ENCODE measurements at places on chromosomes 6 and 20. TPM values are rescaled to one million over a fixed set of nuclear protein-coding genes. Genes with fewer than 3 reads are reported as not detected.

GRCh38 chr20:22027423-22027822, 322.0 kb downstream of the PAX1 start:
- H3K4me3 ChIP-seq = no peak overlapping the region
- DNase-seq = no peak
- H3K27me3 ChIP-seq = no peaks in the 10 kb centered on the region
- no peak overlapping the region for H3K27ac ChIP-seq

ZBTB12 gene
- 22.6 TPM for total RNA-seq

GRCh38 chr6:111975466-111975865, 78.4 kb upstream of the CCN6 start:
- no peaks in the 10 kb centered on the region for H3K36me3 ChIP-seq
- peaks cover 16% of the 10 kb centered on the region for H3K4me1 ChIP-seq
- no peak overlapping the region for H3K27ac ChIP-seq
- no peak overlapping the region for H3K4me3 ChIP-seq
- no peaks in the 10 kb centered on the region for H3K27me3 ChIP-seq

DNA sequence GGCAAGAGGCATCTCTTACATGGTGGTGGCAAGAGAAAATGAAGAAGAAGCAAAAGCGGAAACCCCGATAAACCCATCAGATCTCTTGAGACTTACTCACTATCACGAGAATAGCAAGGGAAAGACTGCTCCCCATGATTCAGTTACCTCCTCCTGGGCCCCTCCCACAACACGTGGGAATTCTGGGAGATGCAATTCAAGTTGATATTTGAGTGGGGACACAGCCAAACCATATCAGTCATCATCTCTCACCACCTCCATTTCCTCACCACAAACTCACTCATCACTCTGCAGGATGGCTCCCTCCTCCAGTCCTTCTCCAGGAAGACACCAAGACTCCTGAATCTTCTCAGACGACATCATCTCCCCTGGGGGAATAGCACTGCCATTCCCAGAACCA, 25.8 kb upstream of the SLC16A10 start:
- no peaks in the 10 kb centered on the region for H3K36me3 ChIP-seq
- DNase-seq = no peak
- H3K4me3 ChIP-seq = no peak overlapping the region
- H3K4me1 ChIP-seq = no peaks in the 10 kb centered on the region

PDE10A gene
- 23.7 TPM for total RNA-seq

- H3K4me3 ChIP-seq = no peak overlapping the region
- H3K27me3 ChIP-seq = no peaks in the 10 kb centered on the region
- H3K27ac ChIP-seq = no peak overlapping the region
- peaks cover 11% of the 10 kb centered on the region for H3K36me3 ChIP-seq
Observed at GRCh38 chr6:36625158-36625919, 31.2 kb downstream of the SRSF3 start.

DUSP22 gene
- total RNA-seq = 14.7 TPM

DNA sequence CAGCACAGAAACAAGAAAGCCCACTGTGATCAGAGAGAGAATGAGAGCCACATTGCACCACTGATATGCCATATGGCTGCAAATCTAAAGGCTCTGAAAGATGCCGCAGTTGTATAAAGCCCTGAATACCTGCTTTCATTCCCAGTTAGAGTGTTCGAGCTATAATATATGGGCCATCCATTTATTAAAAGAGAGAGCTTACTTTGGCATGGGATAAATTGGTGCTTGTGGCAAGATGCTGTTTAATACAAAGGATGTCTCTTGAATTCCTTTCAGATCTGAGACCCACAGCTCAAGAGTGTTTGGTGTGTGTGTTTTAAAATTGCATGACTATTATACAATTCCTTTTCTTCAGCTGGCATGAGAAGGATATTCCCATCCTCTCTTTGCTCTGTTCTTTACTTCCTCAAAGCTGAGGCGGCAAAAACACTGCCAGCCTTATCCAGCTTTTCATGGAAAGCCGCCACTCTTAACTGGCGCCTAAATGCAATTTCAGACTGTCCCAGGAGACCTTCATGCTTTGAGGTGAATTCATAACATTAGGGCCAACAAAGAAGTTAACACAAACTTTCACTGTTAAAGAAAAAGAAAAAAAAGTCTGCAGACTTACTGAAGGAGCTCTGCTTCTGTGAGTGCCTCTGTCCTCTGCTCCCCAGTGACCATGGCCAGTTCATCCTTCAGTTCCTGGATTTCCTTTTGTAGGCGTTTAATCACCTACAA, 147.6 kb downstream of the KIF6 start:
- no peaks in the 10 kb centered on the region for H3K4me1 ChIP-seq
- H3K27me3 ChIP-seq = peaks cover 12% of the 10 kb centered on the region
- H3K27ac ChIP-seq = no peak overlapping the region
- H3K36me3 ChIP-seq = no peaks in the 10 kb centered on the region
- DNase-seq = no peak
